Activated CD4-positive, alpha-beta T cell treated with anti-CD3 and anti-CD28 coated beads for 1 hour (primary cell): ENCODE measurements at places on chromosomes 3 and 15.

- DNase-seq, result no peak
These were observed 13.3 kb upstream of the CFAP44 start for GRCh38 chr3:113454630-113455029.

GRCh38 chr15:60408463-60408981 is 10.7 kb upstream of the ANXA2 start:
- DNase-seq, result no peak

- DNase-seq, result no peak
These were observed 18.0 kb downstream of the SLC6A1 start for GRCh38 chr3:11010426-11011165.

GRCh38 chr3:76991165-76991564 is 48.7 kb upstream of the ROBO2 start:
- DNase-seq, result no peak

- DNase-seq, result no peak
These were observed 33.7 kb downstream of the VIPR1 start for GRCh38 chr3:42535981-42536784.

GRCh38 chr15:29756358-29757267 is 65.7 kb downstream of the TJP1 start:
- DNase-seq, result no peak

GRCh38 chr3:64072126-64072525 is 48.8 kb upstream of the PSMD6 start:
- no peak for DNase-seq

- DNase-seq, result no peak
These were observed 367.5 kb downstream of the MECOM start for GRCh38 chr3:169295912-169296570.

- DNase-seq, result no peak
These were observed 3.3 kb downstream of the ARL6IP5 start for GRCh38 chr3:69088063-69088462.

- no peak for DNase-seq
These were observed 52.8 kb upstream of the LRIG1 start for GRCh38 chr3:66553441-66554113.

- DNase-seq, result no peak
These were observed 199.5 kb upstream of the TBL1XR1 start for GRCh38 chr3:177396733-177397132.

- no peak for DNase-seq
These were observed 207.0 kb upstream of the ATP10A start for GRCh38 chr15:26070095-26070532.

DNA sequence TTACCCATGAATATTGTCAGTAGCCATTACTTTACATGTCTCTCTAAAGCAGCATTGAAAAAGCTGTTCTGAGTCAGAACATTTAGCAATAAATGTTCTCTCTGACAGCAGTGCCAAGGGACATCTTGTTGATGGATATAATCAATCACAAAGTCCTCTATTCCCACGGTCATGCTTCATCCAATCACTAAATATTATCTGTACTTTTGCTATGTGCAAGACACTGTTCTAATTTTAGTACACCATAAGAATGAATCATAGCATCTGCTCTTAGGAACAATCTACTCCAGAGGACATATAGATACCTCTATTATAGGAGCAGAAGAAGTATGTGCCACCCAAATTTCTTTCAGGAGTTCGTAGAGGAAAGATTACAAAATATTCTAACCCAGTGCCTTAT is 142.5 kb upstream of the MBNL1 start:
- no peak for DNase-seq

- no peak for DNase-seq
These were observed 84.7 kb downstream of the SEC22A start for GRCh38 chr3:123286308-123287023.

GRCh38 chr3:3589715-3590130 is 209.5 kb upstream of the LRRN1 start:
- no peak for DNase-seq

DNA sequence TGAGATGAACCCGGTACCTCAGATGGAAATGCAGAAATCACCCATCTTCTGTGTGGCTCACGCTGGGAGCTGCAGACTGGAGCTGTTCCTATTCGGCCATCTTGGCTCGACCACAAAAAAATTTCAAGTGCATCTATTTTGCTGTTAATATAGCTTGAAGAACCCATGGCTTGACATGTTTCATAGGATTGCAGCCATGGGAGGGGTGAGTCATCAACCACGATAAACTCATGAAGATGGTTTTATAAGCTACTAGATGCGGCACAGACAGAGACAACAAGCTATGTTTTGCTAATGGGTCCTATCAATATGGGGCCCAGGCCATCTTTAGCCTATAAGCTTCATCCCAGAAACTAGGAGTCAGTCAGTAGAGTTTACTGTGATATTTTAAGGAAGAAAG is 100.4 kb upstream of the PHLDB2 start:
- no peak for DNase-seq

GRCh38 chr3:110246796-110247376 is 824.7 kb upstream of the NECTIN3 start:
- no peak for DNase-seq

DNA sequence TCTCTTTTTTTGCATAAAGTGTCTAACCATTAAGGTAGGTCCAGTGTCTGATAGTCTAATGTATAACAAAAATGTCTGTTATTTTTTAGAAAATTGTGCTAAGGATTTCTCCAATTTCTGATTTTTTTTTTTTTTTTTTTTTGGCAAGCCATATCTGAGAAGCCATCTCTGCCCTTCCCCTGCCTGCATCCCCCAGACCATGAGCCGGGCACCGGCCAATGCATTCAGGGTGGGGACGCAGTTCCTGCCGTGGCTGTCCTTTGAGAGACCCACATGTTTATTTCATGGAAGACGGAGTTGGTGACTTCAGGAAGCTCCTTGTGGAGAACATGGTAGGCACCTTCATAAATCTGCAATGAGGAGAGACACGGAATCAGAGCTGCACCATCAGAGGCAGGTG is 19.2 kb downstream of the ABTB1 start:
- DNase-seq, result no peak

DNA sequence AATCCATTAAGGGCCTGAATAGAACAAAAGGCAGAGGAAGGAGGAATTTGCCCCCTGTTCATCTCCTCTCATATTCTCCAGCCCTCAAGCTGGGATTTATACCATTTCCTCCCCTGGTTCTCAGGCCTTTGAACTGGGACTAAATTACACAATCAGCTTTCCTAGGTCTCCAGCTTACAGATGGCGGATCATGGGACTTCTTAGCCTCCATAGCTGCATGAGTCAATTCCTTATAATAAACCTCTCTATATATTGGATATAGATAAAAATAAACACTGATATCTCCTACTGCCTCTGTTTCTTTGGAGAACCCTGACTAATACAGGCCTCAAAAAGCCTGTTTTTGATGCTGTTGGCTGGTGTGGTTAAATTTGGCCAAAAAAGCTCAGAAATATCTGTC is 84.5 kb upstream of the TMEM108 start:
- no peak for DNase-seq

DNA sequence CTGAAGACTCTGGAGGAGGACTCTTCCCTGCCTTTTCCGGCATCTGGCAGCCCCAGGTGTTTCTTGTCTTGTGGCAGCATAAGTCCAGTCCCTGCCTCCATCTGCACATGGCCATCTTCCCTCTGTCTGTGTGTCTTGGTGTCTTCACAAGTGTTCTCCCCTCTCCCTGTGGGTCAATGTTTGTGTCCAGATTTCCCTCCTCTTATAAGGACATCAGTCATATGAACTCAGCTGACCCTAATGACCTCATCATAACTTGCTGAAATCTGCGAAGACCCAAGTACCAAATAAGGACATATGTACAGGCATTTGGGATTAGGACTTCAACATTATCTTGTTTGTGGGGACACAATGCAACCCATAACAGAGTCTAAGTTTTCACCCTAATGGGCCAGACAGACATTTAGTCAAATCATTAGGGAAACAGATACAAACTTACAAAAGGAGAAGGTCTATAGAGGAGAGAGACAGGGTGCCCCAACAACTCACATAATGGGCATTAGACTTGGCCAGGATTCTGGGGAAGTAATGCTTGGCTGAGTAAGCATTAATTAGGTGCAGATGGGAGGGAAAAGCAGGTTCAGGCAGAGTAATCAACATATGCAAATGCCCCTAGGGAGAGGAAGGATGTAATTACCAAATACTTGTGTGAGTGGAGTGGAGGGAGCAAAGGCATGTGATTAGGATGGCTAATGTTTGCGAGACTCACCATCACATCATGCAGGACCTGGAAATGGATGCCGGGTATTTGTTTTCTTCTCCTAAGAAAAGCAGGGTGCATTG is 372.8 kb upstream of the TBL1XR1 start:
- DNase-seq, result no peak

DNA sequence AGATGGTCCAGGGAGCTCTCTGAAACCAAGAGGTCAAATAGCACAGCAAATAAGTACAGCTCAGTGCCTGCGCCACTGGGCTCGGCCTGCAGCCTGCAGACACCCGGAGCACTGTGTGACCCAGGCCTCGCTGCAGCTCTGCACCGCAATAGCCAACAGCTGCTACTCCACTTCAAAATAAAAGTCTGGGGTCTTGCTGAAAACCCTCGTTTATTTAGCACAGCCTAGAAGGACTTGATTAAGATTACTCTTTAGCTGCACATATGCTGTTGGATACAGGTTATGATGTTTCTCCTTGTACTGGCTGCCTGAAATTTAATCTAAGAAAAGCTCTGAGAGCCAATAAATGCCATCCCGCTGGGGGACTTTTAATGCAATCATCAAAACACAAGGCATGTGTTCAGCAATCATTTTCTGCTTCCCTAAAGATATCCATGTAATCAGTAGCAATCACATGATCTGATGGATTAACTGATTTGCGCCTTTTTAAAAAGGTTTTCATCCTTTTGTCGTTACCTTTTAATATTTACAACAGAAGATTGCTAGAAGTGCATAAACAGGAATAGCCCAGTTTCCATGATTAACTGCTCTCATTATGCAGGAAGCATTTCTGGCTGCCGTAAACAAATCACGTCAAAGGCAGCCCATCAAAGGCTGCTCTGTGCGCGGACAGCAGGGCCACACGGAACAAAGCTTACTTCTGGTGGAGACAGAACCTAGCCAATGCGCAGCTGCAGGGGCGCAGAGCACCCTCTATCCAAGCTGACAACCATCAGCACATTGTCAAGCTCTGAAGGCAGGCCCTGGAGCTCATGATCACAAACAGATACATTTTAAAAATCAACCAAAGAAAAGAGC is 58.8 kb downstream of the CLASP2 start:
- DNase-seq, result no peak

GRCh38 chr15:84598993-84599392 is 1.8 kb upstream of the ZSCAN2 start:
- no peak for DNase-seq

- no peak for DNase-seq
These were observed 841 bp downstream of the EIF3J start for GRCh38 chr15:44537735-44538240.

DNA sequence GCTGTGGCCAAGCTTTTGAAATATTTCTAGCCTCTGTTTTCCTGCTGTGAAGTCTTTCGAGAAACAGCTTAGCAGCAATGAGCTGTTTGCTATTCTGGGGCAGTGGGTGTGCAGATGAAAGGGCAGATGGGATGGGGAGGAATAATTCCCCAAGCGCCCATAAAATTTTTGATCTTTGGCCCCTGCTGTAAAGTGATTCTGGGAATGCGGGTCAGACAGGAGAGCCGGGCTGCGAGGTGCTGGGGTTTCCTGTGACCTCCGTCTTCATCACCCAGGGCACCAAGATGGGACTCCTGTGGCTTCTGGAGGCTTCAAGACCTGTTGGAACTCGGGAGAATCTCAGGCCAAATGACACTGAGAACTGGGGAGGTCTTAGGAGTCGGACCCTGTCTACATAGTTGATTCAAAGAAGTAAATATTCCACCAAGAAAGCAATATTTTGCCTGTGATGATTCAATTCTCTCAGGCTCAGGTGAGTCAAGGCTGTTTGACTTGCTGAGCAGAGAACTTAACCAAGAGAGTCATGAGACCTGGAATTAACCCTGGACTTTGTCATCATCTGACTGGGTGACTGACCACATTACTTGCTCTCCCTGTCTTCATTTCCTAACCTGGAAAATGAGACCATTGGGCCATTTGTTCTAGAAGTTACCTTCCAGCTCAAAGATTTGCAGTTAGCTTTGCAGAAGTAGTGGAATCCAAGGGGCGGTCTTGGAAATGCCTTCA is 86.4 kb downstream of the POLR2M start:
- no peak for DNase-seq

- no peak for DNase-seq
These were observed 28.8 kb downstream of the APBA2 start for GRCh38 chr15:28914483-28915023.
